ENCODE measurements at places on chromosomes 13 and 19. TPM values are rescaled to one million over a fixed set of nuclear protein-coding genes. Genes with fewer than 3 reads are reported as not detected.

Gene PSG11
- total RNA-seq, result not detected

GRCh38 chr19:6610934-6611852 lies 20.2 kb upstream of the CD70 start:
- H3K27ac ChIP-seq, result peak overlapping the region; percentile 68
- H3K36me3 ChIP-seq, result no peaks in the 10 kb centered on the region
- H3K4me1 ChIP-seq, result peaks cover 3% of the 10 kb centered on the region
- H3K4me3 ChIP-seq, result no peak overlapping the region
- DNase-seq, result no peak
- peaks cover 9% of the 10 kb centered on the region for H3K27me3 ChIP-seq

- H3K4me1 ChIP-seq, result no peaks in the 10 kb centered on the region
- H3K27me3 ChIP-seq, result peaks cover 14% of the 10 kb centered on the region
- H3K27ac ChIP-seq, result no peak within 1 kb of the TSS
- no peaks in the 10 kb centered on the region for H3K36me3 ChIP-seq
- peak within 1 kb of the TSS; percentile 40 for H3K4me3 ChIP-seq
- no peak for DNase-seq
Observed at GRCh38 chr19:38425810-38426466, at the start of gene RASGRP4. Gene RASGRP4, minus strand, starts transcription at chr19:38426219. Its CDS starts 128 bp downstream, at chr19:38426091.

- H3K4me1 ChIP-seq, result no peaks in the 10 kb centered on the region
- peak overlapping the region; percentile 16 for H3K27ac ChIP-seq
- H3K36me3 ChIP-seq, result no peaks in the 10 kb centered on the region
- H3K4me3 ChIP-seq, result no peak overlapping the region
- no peaks in the 10 kb centered on the region for H3K27me3 ChIP-seq
Observed at GRCh38 chr13:48110132-48110868, 15.4 kb upstream of the MED4 start.

- no peak within 1 kb of the TSS for H3K27ac ChIP-seq
- H3K36me3 ChIP-seq, result no peaks in the 10 kb centered on the region
- no peak for DNase-seq
- H3K4me3 ChIP-seq, result no peak within 1 kb of the TSS
- H3K27me3 ChIP-seq, result peaks cover 9% of the 10 kb centered on the region
Observed at GRCh38 chr19:39704181-39705044, at the start of gene LGALS14. Gene LGALS14, plus strand, starts transcription at chr19:39704481. Its CDS starts 48 bp downstream, at chr19:39704529.

Gene ADGRE2
- 14.3 TPM for total RNA-seq

Gene PDCD5
- 60.1 TPM for total RNA-seq

Gene PNMA8A
- total RNA-seq, result 3.9 TPM

- H3K4me3 ChIP-seq, result no peak overlapping the region
- no peak for DNase-seq
- peaks cover 91% of the 10 kb centered on the region for H3K36me3 ChIP-seq
- no peaks in the 10 kb centered on the region for H3K27me3 ChIP-seq
- H3K4me1 ChIP-seq, result no peaks in the 10 kb centered on the region
Observed at GRCh38 chr19:32627714-32628270, 46.8 kb downstream of the PDCD5 start.

Gene TTC9B
- total RNA-seq, result not detected

Gene FUT6
- total RNA-seq, result not detected

- no peak overlapping the region for H3K4me3 ChIP-seq
- H3K27me3 ChIP-seq, result no peaks in the 10 kb centered on the region
- DNase-seq, result no peak
- no peaks in the 10 kb centered on the region for H3K4me1 ChIP-seq
- peaks cover 80% of the 10 kb centered on the region for H3K36me3 ChIP-seq
- H3K27ac ChIP-seq, result no peak overlapping the region
Observed at GRCh38 chr13:52665325-52665724, 12.7 kb downstream of the SUGT1 start.

Gene KIR3DL2
- total RNA-seq, result not detected

- H3K36me3 ChIP-seq, result no peaks in the 10 kb centered on the region
- H3K4me3 ChIP-seq, result no peak overlapping the region
- DNase-seq, result no peak
- H3K4me1 ChIP-seq, result peaks cover 15% of the 10 kb centered on the region
Observed at GRCh38 chr13:48561466-48562235, 28.8 kb upstream of the RCBTB2 start.

GRCh38 chr19:33441828-33442227 lies 68.3 kb downstream of the CEBPG start:
- H3K36me3 ChIP-seq, result no peaks in the 10 kb centered on the region
- no peaks in the 10 kb centered on the region for H3K4me1 ChIP-seq
- no peak for DNase-seq
- no peak overlapping the region for H3K27ac ChIP-seq
- H3K4me3 ChIP-seq, result no peak overlapping the region

GRCh38 chr13:40566811-40567210 lies 99.6 kb downstream of the FOXO1 start:
- no peak overlapping the region for H3K4me3 ChIP-seq
- no peaks in the 10 kb centered on the region for H3K27me3 ChIP-seq
- H3K36me3 ChIP-seq, result no peaks in the 10 kb centered on the region
- no peak for DNase-seq
- no peak overlapping the region for H3K27ac ChIP-seq
- H3K4me1 ChIP-seq, result peaks cover 56% of the 10 kb centered on the region

GRCh38 chr19:38745316-38745715 lies 1.0 kb upstream of the CAPN12 start:
- H3K27me3 ChIP-seq, result no peaks in the 10 kb centered on the region
- H3K36me3 ChIP-seq, result no peaks in the 10 kb centered on the region
- no peaks in the 10 kb centered on the region for H3K4me1 ChIP-seq

- no peak overlapping the region for H3K4me3 ChIP-seq
- peaks cover 20% of the 10 kb centered on the region for H3K4me1 ChIP-seq
- DNase-seq, result no peak
- H3K27ac ChIP-seq, result no peak overlapping the region
- H3K36me3 ChIP-seq, result peaks cover 57% of the 10 kb centered on the region
- H3K27me3 ChIP-seq, result no peaks in the 10 kb centered on the region
Observed at GRCh38 chr19:49555600-49556411, 24.6 kb downstream of the NOSIP start.

DNA sequence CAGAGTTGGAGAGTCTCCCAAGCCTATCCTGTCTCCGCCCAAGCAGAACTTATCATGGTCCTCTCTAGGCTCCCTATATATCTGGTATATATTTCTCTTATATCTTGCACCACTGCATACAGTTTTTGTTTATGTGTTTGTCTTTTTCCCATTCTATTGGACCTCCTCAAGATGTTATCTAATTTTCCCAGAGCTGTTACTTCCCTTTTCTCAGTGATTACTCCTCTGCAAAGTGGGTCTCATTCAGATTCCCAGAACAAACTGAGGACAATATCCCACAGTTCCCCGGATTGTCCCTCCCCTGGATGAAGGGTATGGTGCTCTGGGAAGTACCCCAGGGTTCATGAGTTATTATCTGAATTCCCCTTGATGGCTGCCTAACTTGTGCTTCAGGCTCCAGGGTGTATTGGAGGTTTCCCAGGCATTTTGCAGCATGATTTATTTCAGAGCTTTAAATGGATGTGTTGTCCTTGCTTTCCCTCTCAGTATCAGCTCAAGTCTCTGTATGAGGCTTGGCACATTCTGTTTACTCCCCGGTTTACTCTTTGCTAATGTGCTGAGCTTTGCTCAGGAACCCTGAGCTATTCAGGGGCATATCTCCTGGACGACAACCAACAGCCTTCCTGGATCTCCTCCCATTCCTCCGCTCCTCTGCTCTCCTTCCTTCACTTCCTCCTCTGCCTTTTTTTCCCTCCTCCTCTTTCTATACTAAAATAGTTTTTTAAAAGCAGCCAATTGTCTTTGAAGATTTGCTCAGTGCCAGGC lies 329.3 kb downstream of the SPRY2 start:
- no peak for DNase-seq
- no peaks in the 10 kb centered on the region for H3K36me3 ChIP-seq
- no peak overlapping the region for H3K4me3 ChIP-seq
- no peaks in the 10 kb centered on the region for H3K27me3 ChIP-seq
- H3K27ac ChIP-seq, result no peak overlapping the region
- H3K4me1 ChIP-seq, result peaks cover 10% of the 10 kb centered on the region

Gene HIF3A
- total RNA-seq, result 8.4 TPM

Gene CHAF1A
- 8.5 TPM for total RNA-seq

GRCh38 chr13:27076421-27076820 lies 95.2 kb downstream of the USP12 start:
- peaks cover 24% of the 10 kb centered on the region for H3K36me3 ChIP-seq
- DNase-seq, result no peak
- H3K27me3 ChIP-seq, result no peaks in the 10 kb centered on the region
- no peak overlapping the region for H3K27ac ChIP-seq
